ENCODE measurements at places on chromosomes 6 and 20. TPM values are rescaled to one million over a fixed set of nuclear protein-coding genes. Genes with fewer than 3 reads are reported as not detected.

- no peak for DNase-seq
These were observed 18.4 kb downstream of the EYA4 start for GRCh38 chr6:133259561-133259960.

Gene TREML1
- total RNA-seq: not detected

- no peak for DNase-seq
These were observed 14.2 kb upstream of the TBC1D7 start for GRCh38 chr6:13342414-13343019.

DNA sequence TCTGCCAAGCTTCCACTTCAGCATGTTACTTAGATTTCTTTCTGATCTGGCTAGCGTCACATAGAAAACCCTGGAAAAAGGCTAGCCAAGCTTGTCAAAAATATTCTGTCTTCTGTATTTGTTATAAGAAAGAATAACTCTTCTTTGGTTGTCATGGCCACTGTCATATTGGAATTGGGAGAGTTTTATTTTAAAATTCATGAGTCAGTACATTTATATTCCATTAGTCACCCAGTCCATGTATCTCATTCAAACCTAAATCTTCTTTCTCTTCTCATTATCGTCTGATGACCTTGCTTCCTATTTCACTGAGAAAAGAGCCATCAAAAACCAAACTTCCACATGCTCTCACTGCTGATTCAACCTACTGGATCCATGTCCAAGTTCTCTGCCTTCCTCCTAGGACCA lies 65.7 kb downstream of the EPM2A start:
- no peak for DNase-seq

DNA sequence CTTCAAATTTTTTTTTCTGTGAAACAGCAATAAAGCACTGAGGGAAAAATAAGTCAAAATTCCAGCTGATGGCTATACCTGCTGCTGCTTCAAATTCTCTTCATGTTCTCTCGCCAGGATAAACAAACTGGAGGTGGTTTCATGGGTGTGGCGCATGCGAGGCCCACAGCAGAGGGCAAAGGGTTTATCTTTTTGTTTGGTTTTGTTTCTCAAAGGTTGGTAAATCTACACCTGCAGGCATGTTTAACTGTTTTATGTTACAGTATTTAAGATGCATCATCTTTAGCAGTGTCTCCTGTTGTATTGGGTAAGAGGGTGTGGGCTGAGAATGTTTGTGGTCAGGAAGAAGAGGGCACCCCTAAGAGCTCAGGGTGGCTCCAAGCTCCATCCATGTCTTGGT lies 342.2 kb downstream of the CDH26 start:
- DNase-seq: no peak

Gene SCRT2
- total RNA-seq: 2.0 TPM
